Right renal pelvis (tissue), 4 donors: ENCODE measurements at places on chromosomes 16 and 17. TPM values are rescaled to one million over a fixed set of nuclear protein-coding genes. Genes with fewer than 3 reads are reported as not detected.

TBC1D3 gene
- polyA plus RNA-seq, result not detected

AIPL1 gene
- not detected for polyA plus RNA-seq

C16orf46 gene
- polyA plus RNA-seq, result 2.0 TPM

TMEM238L gene
- 7.8 TPM for polyA plus RNA-seq

EFNB3 gene
- 24.6 TPM for polyA plus RNA-seq

CCL17 gene
- not detected for polyA plus RNA-seq

SDR42E1 gene
- polyA plus RNA-seq, result 14.0 TPM

TPSG1 gene
- polyA plus RNA-seq, result 0.54 TPM

EDC4 gene
- 89.6 TPM for polyA plus RNA-seq

CCL16 gene
- polyA plus RNA-seq, result 0.39 TPM

TIMP2 gene
- 194 TPM for polyA plus RNA-seq

DNA sequence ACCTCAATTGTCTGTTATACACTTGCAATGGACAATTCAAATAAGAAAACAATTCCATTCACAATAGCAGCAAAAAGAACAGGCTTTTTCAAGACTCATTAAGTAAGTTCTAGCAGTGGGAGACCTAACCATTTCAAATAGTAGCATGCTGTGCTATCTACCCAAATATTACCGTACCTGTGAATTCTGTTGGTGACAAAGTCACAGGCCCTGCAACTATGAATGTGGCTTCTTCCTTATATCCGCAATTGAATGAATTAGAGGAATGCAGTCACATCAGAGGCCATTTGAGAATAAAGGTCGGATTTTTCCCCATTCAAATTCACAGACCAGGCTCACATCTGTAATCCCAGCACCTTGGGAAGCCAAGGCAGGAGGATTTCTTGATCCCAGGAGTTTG is 800 bp upstream of the NME4 start:
- no peak for DNase-seq

GRCh38 chr16:27853101-27853500 is 210.4 kb downstream of the GSG1L start:
- no peak for DNase-seq

- no peak for DNase-seq
These were observed 12.8 kb upstream of the NGFR start for GRCh38 chr17:49482144-49482817.

DNA sequence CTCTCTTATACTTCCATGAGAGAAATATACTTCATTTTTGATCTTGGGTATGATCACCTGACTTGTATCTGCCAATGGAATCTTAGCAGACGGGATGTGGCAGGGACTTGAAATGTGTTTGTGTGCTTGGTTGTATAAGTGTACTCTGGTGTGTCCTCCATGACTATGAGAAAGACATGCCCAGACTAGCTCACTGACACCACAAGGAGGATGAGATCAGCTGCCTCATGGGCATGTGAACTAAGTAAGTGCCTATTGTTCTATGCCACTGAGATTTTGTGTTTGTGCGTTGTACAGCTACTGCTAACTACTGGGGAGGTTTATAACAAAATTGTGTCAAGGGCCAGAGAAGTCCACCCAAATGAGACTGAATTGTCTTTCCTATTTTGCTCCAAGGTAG is 402.2 kb upstream of the SALL1 start:
- DNase-seq, result no peak

DNA sequence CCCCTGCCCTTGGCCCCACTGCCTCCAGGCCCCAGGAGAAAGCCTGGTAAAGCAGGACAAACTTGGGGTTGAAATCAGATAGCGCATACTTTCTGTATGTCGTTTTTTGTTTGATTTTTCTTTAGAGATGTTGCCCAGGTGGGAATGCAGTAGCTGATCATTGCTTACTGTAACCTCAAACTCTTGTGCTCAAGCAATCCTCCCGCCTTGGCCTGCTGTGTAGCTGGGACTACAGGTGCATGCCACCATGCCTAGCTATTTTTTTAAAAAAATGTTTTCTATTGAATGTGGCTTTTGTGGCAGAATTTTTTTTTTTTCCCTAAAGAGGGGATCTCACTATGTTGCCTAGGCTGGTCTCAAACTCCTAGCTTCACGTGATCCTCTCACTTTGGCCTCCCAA is 11.1 kb upstream of the CCL5 start:
- no peak for DNase-seq

- DNase-seq, result no peak
These were observed 65.0 kb downstream of the SMG6 start for GRCh38 chr17:2238432-2239169.

DNA sequence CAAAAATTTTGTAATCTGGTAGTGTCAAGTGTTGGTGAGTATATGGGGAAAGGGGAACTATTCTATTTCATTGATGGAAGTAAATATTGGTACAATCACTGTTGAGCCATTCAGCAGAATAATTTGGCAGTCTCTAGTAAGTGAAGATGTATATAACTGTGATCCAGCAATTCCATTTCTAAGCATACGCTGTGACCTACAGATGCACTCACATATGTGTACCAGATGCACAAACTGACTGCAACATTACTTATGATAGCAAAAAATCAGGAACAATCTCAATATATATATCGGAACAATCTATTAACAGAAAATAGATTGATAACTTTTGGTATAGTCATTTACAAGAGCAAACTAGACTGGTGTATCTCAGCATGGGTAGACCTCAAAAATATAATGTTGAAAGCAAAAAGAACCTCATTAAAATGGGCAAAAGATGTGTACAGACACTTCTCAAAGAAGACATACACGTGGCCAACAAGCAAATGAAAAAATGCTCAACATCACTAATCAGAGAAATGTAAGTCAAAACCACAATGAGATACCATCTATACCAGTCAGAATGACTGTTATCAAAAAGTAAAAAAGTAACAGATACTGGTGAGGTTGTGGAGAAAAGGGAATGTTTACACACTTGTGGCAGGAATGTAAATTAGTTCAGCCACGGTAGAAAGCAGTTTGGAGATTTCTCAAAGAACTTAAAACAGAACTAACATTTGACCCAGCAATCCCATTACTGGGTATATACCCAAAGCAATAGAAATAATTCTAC is 20.7 kb downstream of the ADAP2 start:
- DNase-seq, result no peak

DNA sequence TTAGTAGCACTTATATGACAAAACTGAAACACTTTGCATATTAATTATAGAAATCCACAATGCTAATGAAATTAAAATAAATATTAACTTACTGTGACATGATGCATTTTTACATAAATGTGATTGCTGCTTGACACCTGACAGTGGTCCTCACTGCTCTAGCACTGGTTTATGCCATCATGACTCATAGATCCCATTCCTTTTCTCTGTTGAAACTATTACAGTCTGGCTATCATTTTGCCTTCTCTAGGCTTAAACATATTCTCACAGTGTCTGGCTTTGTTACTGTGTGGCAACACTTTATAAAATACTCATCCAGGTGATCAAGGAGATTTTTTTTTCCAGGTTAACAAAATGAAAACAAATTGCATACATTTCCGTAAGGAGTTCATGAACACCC is 108.0 kb downstream of the MRTFB start:
- no peak for DNase-seq

GRCh38 chr16:46927273-46927672 is 43.1 kb downstream of the GPT2 start:
- DNase-seq, result no peak

DNA sequence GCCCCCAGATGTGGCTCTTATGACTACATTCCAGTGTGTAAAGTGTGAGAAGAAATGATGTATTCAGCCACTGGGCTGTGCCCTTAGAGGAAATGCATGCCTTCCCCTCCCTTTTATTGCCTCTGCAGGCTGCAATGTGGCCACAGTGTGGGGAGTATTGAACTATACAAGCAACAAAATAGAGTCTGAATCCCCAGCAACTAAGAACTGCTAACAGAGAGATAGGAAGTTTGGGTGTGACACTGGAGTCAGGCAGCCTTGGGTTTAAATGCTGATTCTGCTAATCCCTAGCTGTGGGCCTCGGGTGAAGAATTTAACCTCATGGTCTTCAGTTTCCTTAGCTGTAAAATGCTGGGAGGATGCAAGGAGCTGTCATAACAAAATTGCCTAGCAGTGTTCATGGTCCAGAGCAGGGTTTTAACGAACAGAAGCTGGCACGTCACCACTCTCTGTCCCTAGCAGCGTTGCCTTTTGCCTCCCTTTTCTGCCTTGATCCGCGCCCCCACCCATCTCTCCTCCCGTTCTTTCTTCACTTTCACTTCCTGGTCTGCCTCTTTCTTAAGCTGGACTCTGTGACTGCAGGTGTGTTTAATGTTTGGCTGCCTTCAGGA is 50.3 kb downstream of the KPNA2 start:
- DNase-seq, result no peak

- no peak for DNase-seq
These were observed 78.9 kb downstream of the TRIM37 start for GRCh38 chr17:59027750-59028149.

GRCh38 chr17:32123782-32124181 is 18.5 kb upstream of the RHOT1 start:
- no peak for DNase-seq

DNA sequence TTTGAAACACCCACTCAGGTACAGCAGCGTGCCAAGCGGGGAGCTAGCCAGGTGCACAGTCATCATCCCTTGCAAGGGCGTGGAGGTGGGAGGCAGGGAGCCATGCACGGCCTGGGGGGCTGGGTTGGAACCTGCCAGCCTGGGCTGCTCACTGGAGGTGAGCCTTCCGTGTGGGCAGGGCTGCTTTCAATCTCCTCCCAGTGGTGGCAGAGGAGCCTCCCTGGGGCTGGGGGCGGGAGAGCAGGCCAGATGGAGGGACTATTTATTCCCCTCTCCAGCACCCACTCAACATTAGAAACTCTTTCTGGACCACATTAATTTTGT is 90.3 kb downstream of the KATNIP start:
- no peak for DNase-seq

- peak; percentile 53 for DNase-seq
These were observed at the start of gene NRN1L for GRCh38 chr16:67884684-67885083. NRN1L (plus strand) TSS chr16:67884885; CDS start chr16:67884904, 19 bp downstream.

GRCh38 chr16:29972500-29972899 is 1.2 kb upstream of the TAOK2 start:
- no peak for DNase-seq

DNA sequence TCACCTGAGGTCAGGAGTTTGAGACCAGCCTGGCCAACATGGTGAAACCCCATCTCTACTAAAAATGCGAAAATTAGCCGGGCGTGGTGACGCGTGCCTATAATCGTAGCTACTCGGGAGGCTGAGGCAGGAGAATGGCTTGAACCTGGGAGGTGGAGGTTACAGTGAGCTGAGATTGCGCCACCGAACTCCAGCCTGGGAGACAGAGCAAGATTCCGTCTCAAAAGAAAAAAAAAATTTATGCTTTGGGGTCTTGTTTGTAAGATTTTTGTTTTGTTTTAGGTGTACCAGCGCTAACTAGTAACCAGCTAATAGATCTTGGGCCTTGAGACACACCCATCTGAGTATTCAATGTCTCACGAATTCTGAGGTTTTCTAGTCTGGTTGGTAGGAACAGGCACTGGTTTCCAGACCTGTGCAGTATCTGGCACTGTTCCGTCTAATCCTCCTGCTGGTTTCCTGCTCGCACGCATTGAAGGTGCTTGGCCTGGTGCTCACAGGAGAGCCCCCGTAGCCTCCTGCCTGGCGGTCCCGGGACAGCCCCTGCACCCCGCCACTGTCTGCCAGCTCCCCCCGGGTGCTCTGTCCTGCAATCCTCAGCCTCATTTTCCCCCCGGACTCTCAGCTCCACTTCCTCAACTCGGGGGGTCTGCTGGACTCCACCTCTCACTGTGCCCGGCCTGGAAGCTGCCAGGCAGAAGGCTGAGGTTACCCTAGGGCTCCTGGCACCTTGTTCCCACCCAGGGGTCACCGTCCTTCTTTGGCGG is 10.6 kb upstream of the DUS1L start:
- no peak for DNase-seq
